NCI-H2227 treated with DMSO at 0.1 percent for 48 hours (cell line): ENCODE measurements at places on chromosomes 13 and 19.

GRCh38 chr19:41541990-41542584 lies 33.9 kb upstream of the CEACAM21 start:
- DNase-seq = peak; percentile 46

- DNase-seq = no peak
Measured at GRCh38 chr13:41681587-41681986, 224.2 kb downstream of the RGCC start.

- DNase-seq = no peak
Measured at GRCh38 chr19:55694656-55695491, 19.8 kb downstream of the EPN1 start.

DNA sequence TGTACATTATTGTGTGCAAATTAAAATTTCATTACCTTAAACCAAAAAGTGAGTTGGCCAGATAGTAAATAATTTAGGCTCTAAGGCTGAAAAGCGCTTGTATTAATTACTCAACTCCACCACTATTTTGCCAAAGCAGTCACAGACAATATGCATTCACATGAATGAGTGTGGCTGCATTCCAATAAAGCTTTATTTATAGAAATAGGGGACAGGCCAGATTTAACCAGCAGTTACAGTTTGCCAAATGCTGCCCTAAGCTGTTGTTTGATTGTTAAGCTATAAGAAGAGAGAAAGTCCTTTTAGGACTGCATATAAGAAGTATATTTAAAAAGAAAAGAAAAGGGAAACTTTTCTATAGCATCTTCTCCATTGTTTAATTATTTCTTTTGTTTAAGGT lies 342.6 kb downstream of the ITGBL1 start:
- DNase-seq = no peak

DNA sequence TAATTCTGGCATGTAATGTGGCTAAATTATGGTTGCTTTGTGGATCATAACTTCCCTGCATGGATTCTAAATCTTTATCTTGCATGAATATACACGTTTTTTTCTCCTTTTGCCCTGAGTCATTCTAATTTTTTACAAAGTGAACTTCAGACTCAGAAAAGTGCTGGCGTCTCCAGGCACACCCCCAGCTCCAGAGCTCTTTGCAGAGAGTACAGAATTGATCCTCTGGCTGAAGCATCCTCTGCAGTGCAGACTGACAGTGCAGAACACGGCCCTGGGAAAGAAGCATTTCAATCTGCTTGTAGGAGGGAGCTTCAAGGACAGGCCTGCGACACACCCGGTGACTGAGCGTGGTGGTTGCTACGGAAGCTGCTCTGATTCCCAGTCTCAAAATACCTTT lies 228.1 kb downstream of the FGF9 start:
- DNase-seq = no peak

GRCh38 chr19:35872180-35872579 lies 3.8 kb downstream of the APLP1 start:
- DNase-seq = no peak

- DNase-seq = no peak
Measured at GRCh38 chr19:38384209-38385027, 3.4 kb downstream of the GGN start.

DNA sequence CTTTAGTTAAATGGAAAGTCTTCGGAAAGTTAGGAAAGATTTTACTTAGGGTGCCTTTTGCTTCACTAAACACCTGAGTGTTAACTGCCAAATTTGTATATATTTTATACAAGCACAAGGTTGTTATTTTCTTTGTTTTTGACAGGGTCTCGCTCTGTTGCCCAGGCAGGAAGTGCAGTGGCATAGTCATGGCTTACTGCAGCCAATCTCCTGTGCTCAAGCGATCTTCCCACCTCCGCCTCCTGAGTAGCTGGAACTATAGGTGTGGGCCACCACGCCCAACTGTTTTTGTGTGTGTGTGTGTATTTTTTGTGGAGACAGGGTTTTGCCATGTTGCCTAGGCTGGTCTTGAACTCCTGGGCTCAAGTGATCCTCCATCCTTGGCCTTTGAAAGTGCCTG lies 16.2 kb downstream of the KCTD4 start:
- no peak for DNase-seq

DNA sequence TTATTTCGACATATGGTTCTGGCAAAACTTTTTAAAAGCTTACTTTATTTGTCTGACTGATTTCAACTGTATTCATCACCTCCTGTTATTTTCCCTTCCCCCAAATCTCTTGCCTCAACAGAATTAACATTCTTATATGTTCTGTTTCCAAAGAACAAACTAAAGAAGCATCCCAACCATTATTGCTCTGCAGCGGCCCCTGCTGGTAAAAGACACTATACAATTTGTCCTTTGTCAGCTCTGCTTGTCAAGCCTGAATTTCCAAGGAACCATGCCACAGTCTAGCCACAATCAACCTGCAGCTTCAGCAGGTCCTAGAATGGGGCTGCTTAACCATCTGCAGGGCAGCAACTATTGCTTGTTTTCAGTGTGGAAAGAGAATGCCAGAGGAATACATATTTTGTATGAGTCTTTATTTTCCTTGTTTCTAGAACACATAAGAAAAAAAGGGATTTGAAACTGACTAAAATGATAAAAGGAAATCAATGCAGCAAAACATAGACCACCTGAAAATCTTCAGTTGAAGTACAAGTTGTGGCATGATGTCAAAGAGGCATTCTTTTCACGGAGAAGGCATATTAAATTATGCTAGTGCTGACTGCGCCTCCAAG lies 845.3 kb downstream of the DIAPH3 start:
- peak; percentile 36 for DNase-seq

GRCh38 chr13:99288089-99288488 lies 19.1 kb downstream of the GPR183 start:
- no peak for DNase-seq

DNA sequence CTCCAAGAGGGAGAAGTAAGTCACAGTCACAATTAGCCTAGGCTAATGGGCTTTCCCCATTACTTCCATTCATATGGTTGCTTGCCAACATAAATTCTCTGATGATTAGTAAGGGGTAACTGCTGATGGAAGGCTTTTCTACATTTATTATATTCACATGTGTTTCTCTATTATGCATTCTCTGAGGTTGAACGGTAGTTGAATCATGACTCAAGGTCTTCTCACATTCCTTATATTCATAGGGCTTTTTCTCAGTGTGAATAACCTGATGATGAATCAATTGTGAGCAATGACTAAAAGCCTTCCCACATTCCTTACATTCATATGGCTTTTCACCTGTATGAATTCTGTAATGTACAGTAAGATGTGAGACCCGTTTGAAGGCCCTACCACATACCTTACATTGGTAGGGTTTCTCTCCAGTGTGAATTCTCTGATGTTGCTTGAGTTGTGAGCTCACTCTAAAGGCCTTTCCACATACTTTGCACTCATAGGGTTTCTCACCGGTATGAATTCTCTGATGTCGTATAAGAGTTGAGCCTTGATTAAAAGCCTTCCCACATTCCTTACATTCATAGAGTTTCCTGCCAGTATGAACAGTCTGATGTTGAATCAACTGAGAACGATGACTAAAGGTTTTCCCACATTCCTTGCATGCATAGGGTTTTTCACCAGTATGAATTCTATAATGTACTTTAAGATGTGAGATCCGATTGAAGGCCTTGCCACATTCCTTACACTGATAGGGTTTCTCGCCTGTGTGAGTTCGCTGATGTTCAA lies 9.3 kb downstream of the ZNF582 start:
- DNase-seq = no peak

GRCh38 chr13:106865716-106866440 lies 297.9 kb upstream of the ARGLU1 start:
- DNase-seq = no peak

DNA sequence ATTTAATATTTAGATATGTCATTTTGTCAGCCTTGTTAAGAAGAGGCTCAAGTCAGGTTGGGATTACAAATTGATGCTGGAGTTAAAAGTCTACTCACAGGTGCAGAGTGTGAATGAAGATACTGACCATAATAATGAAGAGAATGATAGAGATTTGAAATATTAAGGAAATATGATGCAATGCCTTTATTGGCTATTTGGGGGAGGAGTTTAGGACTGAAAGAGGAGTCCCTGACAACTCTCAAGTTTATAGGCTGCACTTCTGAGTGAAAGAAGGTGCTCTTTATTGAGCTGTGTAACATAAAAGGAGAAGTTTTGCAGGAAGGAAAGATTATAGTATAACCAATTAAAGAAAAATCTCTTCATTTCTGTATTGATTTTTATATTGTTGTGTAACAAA lies 827.7 kb upstream of the PCDH9 start:
- no peak for DNase-seq
